Fibroblast of villous mesenchyme (primary cell): ENCODE measurements at places on chromosomes 2 and 18. TPM values are rescaled to one million over a fixed set of nuclear protein-coding genes. Genes with fewer than 3 reads are reported as not detected.

DNA sequence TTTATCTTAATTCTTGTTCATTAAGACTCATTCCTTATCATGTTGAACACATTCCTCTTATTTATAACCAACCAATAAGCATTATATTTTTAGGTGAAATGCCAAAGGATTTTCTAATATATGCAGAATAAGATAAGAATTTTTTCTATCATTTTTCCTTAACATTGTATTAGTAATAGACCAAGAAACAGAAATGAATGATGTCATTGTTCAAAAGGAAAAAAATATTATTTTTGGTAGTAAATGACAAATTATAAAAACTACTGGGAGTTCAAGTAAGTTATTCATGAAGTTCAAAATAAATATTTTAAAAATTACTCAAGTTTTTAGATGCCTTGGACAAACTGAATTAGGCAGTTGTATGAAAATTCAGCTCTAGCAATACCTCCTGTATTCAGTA, 25.5 kb downstream of the DCAF17 start:
- DNase-seq, result no peak

- DNase-seq, result no peak
Observed at GRCh38 chr2:3305952-3306351, 71.7 kb downstream of the EIPR1 start.

DNA sequence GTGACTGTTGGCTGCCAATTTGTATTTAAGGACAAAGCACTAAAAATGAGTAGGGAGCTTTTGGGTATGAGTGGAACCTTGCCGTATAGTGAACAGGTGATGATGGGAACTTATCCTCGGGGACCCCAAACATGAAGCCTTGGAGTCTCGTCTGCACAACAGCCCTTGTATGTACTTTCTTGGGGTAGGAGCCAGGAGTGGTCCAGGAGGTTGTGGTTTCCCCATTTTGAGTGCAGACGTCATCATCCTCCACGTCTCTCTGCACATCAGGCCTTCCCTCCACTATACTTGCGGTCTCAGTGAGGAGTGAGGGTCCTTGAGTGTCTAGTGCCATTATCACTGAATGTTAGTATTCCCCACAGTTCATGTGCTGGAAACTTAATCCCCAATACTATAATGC, 101.5 kb upstream of the HS6ST1 start:
- DNase-seq, result no peak

- peak; percentile 96 for DNase-seq
Observed at GRCh38 chr2:28366496-28367282, 26.0 kb upstream of the FOSL2 start.

- no peak for DNase-seq
Observed at GRCh38 chr2:68411397-68412126, 46.5 kb downstream of the PLEK start.

DNA sequence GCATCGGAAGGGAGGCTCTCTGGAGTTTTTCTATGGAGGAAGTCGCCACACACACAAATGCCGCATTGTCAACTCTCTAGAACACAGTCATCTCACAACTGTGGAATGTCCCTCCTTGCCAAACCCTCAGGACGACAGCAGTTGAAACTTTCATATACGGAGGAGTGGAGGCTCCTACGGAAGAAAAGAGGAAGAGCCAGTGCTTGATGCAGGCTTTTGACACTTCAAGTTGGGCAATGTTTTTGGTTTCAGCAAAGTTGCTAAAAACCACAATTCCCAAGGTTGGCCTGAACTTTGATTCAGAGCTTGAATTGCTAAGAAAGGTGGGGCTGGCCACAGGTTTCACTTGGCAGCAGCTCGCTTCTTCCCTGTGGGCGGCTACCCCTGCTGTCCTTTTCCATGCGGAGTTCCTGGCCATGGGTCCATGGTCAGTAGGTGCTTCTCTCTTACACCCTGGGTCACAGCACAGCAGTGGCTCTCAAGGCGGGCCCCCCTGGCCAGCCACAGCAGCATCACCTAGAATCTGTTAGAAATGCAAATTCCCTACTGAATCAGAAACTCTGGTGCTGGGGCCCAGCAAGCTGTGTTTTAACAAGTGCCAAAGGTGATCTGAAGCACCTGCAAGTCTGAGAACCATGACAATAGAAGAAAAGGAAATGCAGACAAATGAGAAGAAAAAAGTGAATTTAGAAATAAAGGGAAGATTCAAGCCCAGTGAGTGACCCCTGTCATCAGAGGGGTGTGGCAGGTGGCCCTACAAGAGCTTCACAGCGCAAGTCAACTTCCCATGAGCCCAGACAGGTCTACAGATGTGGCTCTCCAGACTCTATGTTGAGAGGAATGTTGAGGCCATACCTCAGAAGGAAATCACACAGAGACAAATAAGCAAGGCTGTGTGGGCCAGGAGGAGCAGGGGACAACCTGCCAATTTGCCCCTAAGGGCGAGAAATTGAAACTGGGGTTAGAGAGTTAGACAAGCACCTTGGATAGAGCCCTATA, 856.4 kb downstream of the RNF144A start:
- no peak for DNase-seq

The DSEL gene
- 101 and 218 TPM in 2 replicates for total RNA-seq

The CSRNP3 gene
- total RNA-seq, result 2.6 and 2.9 TPM in 2 replicates

The MDH1B gene
- 0.64 and 1.3 TPM in 2 replicates for total RNA-seq

The GPR35 gene
- total RNA-seq, result 0.32 and 0.43 TPM in 2 replicates
